ENCODE measurements at places on chromosomes 2 and 18.

DNA sequence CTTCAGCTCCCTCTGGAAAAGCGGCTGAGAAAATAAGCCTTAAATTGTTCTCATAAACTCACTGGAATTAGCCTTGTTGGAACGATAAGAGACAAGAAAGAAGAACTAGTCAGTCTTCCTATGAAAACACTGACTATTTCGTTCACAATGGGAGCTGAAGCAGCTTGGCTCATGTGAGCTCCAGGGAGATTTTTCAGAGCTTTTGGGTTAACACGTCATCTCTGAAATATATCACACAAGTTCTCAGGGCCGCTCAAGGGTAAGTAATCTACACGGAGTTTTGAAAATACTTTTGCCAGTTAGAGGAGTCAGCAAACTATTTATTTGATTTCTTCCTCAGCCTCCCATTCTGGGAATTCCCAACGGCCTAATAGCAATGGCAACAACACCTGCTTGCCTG lies 316.2 kb upstream of the MGAT5 start:
- no peak for DNase-seq

- DNase-seq = peak; percentile 15
These were observed at the start of gene ZBTB7C for GRCh38 chr18:48408727-48409590. ZBTB7C (minus strand) TSS chr18:48409383.

DNA sequence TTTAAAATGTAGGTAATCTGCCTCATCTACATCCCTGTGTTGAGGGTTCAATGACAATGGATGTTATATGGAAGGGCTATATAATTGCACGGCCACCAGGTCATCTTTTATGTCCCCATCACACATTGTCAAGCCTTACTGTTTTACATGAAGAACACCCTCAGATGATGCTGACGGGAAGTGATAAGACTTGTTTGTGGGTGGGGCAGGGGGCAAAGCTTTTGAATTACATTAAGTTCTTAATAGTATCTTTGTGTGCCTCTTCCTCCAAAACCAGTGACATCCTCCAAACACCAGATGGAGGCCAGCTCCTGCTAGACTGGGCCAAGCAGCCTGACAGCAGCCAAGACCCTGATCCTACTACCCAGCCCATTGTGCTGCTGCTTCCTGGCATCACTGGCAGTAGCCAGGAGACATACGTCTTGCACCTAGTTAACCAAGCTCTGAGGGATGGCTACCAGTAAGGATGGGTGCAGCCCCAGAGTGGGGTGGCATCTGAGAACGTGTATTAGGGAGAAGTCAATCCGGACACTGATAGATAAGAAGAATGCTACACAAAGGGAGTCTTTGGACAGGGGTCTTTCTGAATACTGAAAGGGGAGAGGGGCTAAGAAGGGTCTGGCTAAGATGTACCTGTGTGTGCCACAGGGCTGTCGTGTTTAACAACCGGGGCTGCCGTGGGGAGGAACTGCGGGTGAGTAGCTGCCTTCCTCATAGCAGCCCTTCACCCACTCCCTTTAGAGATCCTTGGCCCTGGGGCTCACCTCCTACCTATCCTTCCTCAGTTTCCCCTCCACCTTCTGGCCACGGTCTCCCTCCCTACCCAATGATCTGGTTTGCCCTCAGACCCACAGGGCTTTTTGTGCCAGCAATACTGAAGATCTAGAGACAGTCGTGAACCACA lies 5.3 kb downstream of the ABHD1 start:
- no peak for DNase-seq

- no peak for DNase-seq
These were observed 469.0 kb downstream of the SLC4A3 start for GRCh38 chr2:220096406-220096805.

- DNase-seq = no peak
These were observed 248.2 kb upstream of the RBMS1 start for GRCh38 chr2:160741815-160742214.

- DNase-seq = no peak
These were observed 22.4 kb downstream of the PTPN2 start for GRCh38 chr18:12861637-12862036.

- DNase-seq = no peak
These were observed 347.6 kb downstream of the CYRIA start for GRCh38 chr2:16318051-16318450.

- DNase-seq = no peak
These were observed 11.7 kb upstream of the EDAR start for GRCh38 chr2:109000738-109001137.

DNA sequence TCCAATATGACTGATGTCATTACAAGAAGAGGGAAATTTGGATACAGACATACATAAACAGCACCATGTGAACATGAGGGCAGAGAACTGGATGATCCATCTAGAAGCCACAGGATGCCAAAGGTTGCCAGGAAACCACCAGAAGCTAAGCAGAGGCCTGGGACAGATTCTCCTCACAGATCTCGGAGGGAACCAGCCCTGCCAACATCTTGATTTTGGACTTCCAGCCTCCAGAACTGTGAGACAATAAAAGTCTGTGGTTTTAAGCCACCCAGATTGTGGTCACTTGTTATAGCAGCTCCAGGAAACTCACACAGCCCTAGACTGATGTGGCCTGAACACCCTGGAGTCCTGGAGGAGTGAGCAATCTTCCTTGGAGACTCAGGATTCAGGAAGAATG lies 351.6 kb downstream of the EIPR1 start:
- no peak for DNase-seq

DNA sequence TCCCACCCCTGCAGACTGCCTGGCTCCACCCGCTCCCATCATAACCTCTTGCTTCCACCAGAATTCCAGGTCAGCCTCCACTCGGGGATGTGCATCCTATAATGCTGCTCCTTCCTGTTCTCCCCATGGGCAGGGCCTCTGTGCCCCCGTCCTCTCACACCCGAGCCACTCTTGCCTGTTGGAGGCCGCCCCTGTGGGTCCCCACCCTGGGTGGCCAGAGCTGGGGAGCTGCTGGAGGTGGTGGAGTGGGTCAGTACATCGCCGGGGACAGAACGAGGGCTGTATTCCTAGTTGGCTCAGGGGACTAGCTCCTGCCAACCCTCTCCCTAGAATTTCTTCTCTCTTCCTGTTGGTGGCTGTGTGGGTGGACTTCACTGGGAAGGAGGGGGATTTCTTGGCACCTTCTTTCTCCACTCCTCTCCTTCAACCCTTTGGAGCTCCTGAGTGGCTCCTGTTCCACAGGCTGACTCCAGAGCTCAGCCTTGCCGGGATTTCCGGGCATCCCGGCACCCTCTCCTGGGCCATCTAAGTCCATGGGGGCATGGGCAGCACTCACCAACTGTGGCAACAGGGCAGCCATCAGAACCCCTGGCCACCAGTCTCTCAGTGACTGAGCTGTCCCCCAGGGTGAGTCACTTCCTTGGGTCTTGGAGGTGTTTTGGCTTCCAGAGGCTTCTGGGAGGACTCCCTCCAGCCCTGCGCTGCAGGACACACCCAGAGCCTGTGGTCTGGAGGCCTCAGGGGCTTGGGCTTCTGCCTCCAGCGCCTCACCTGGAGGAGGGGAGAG lies 88.2 kb upstream of the MCFD2 start:
- no peak for DNase-seq

- DNase-seq = no peak
These were observed 911.4 kb upstream of the ZEB2 start for GRCh38 chr2:145431181-145431951.

- DNase-seq = no peak
These were observed 6.6 kb downstream of the D2HGDH start for GRCh38 chr2:241741016-241741415.

GRCh38 chr2:56476509-56477071 lies 292.8 kb downstream of the CCDC85A start:
- DNase-seq = no peak

DNA sequence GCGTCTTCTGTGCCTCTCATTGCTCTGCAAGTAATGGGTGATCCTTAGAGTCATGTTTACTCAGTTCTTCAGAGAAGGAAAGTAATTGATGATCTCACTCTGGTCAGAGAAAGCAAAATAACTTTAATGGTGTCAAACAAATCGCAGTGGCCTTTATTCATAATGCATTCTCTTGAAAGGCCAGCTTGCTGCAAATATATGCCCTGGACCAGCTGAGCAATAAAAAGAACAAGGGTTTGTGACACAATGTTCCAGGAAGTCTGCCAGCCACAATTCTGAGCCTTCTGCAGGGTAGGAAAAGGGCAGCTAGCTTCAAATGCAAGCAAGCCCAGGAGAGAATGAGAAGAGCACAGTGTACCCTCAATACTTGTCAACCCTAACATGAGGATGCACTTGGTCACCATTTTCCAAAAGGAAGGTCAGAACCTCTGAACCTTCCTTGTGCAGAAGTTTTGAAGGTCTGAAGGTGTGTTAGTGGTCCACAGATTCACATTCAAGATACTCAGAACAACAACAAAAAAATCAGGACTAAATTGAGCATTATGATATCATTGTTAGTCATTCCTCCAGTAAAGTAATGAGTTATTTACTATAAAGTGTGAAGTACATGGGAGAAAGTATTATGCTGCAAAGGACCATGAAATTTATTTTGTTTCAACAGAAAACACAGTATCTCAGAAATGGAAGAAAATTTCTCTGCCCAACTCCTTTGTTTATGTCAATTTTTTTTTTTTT lies 355.6 kb downstream of the PAX3 start:
- no peak for DNase-seq

DNA sequence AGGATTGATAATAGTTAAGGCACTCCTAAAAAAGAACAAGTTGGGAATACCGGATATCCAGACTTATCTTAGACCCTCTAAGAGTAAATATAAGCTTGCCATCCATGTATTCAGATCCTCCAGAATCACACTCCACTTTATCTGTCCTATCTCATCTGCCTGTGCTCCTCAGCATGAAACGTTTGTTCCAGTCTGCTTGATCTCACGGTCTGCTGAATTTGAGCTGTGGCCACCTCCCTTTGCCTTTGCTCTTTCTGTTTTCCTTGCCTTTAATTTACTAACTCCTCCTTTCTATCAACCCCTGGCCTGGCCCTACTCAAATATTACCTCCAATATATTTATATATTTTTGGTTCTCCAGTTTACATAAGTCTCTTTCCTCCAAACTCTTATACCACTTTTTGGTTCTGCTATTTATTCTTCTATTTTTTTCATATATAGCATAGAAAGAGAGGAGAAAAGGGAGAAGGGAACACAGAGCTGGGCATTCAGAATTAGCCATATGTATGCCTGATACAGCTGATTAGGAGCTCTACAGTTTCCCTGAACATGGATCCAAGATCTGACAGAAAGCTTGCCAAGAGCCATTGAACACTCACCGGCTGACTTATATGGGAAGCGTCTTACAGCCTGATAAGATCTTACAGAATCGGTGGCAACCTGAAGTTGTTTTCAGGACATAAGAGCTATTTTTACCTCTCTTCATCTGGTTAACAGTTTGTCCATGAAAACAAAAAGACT lies 21.8 kb upstream of the DNAJC27 start:
- no peak for DNase-seq

- DNase-seq = no peak
These were observed 32.7 kb downstream of the COX7A2L start for GRCh38 chr2:42328148-42328833.

- no peak for DNase-seq
These were observed 101.8 kb downstream of the C2orf74 start for GRCh38 chr2:61263830-61264229.

- no peak for DNase-seq
These were observed 6.5 kb upstream of the LGALSL start for GRCh38 chr2:64447317-64448040.

DNA sequence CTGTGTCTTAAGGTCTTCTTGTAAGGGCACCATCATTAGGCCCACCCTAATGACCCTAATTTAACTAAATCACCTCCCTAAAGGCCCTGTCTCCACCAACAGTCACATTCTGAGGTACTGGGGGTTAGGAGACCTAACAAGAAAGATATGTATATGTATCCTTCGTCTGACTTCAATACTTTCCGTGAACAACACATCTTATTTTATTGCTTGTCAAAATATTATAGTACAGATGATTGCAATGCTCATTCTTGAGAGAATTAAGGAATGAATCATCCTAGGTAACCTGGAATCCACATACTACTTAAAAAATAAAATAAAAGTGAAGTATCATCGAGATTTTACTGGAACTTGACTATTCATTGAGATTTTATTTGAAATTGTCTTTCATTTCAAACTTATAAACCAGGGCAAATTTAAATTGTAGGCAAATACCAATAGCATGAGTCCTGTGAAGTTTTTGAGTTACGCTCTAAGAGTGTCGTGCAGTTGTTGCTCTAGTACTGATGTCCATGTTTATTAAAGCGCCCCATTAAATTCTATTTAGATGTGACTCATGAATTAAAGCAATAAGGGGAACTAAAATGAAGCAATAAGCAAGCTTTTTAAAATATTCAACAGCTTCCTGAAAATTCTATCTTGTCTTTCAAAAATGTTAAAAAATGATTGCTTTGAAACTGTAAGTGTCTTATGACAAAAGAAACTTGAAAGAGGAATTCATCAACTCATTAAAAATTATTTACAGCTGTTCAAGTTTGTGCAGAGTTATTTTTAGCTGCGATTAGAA lies 40.0 kb downstream of the CCDC102B start:
- DNase-seq = no peak

DNA sequence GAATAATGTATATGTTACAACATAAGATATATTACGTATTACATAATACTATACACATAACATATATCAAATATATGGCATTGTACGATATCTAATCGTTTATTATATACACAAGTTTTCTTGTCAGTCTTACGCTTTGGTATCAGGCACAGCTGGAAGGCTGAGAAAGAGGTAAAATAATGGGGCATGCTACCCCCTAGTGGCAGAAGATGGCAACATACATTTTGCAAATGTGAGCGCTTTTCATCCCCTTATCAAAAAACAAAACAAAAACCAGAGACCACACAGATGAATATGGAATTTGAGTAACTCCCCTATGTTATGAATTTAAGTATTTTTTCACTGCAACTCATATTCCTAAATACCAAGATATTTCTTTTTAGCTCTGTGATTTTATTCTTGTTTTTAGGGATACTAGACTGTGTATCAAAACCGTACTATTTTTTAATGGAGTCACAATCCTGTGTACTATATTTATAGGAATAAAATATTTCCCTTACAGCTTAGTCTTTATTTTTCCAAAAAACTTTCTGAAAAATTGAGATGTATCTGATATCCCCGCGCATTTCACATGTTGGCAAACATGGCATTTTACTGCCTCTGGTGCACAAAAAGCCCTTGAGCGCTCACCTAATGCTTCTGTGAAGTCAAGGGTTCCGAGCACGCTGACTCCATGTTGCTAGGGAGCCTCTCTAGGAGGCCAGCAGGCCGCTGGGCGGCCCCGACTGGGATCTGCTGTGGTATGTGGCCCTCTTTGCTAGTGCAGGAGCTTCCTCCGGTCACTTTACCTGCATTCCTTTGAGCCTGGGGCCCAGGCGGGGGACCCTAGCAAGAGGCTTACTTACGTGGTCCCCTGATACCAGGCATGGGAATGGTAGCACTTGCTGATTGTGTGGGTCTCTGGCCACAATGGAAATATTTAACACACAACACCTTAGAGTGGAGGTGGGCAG lies 62.5 kb downstream of the SLC4A3 start:
- DNase-seq = peak; percentile 30

DNA sequence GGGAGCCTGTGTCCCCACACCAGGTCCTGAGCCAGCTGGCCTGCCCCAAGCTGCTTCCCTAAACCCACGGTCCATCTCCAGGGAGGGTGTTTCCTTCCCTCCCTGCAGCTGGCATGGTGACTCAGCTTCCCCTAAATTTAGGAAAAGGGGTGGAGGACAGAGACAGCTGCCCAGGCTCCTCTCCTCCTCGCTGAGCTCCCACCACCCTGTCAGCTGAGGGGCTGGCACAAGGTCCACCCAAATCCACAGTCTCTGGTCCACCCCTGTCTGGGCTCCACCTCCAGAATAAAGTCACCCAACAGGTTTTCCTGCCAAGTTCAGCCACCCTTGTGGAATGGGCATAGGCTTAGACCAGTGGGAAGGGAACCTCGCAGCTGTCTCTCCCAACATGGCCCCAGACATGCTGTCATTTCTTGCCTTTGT lies 156.5 kb downstream of the TNS1 start:
- DNase-seq = no peak
